ENCODE measurements at places on chromosomes 4 and X. TPM values are rescaled to one million over a fixed set of nuclear protein-coding genes. Genes with fewer than 3 reads are reported as not detected.

RBMX gene
- total RNA-seq, result 254 TPM

SLC34A2 gene
- total RNA-seq, result not detected

ATP2B3 gene
- total RNA-seq, result not detected

NEIL3 gene
- total RNA-seq, result 2.4 TPM

GRCh38 chr4:180449395-180449956, 1793.7 kb upstream of the TENM3 start:
- no peaks in the 10 kb centered on the region for H3K27me3 ChIP-seq
- H3K4me1 ChIP-seq, result no peaks in the 10 kb centered on the region
- no peak overlapping the region for H3K27ac ChIP-seq

- H3K27me3 ChIP-seq, result no peaks in the 10 kb centered on the region
- no peaks in the 10 kb centered on the region for H3K4me1 ChIP-seq
- no peak for DNase-seq
- H3K36me3 ChIP-seq, result no peaks in the 10 kb centered on the region
Measured at GRCh38 chrX:135453381-135453780, 31.6 kb downstream of the SMIM10L2A start.

DNA sequence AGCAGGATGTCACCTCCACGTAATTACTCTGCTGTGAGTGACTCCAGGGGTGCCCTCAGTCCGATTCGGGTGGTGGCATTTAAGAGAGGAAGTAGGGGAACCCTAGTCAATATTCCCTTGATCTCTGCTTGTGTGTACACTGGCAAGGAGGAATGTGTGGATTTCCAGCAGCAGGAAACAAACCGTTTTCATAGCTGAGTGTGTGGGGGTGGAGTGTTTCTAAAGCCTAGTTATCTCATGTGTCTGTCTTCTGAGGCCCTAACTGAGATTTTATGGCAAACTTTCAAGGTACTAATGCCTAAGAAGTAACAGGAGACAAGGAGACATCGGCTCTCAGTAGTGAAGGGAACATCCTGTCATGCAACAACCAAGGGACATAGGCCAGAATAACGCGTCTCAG, 6.6 kb upstream of the CLDN24 start:
- no peak for DNase-seq
- H3K4me1 ChIP-seq, result peaks cover 1% of the 10 kb centered on the region
- H3K36me3 ChIP-seq, result no peaks in the 10 kb centered on the region
- H3K27ac ChIP-seq, result no peak overlapping the region

GRCh38 chrX:110181459-110182137, 136.3 kb downstream of the AMMECR1 start:
- DNase-seq, result no peak
- no peak overlapping the region for H3K4me3 ChIP-seq
- H3K36me3 ChIP-seq, result no peaks in the 10 kb centered on the region
- H3K4me1 ChIP-seq, result peaks cover 33% of the 10 kb centered on the region

- no peaks in the 10 kb centered on the region for H3K36me3 ChIP-seq
- no peaks in the 10 kb centered on the region for H3K27me3 ChIP-seq
- H3K4me1 ChIP-seq, result peaks cover 19% of the 10 kb centered on the region
- no peak for DNase-seq
Measured at GRCh38 chr4:170106900-170107299, 17.1 kb upstream of the AADAT start.

- no peaks in the 10 kb centered on the region for H3K36me3 ChIP-seq
- no peak overlapping the region for H3K27ac ChIP-seq
- H3K4me1 ChIP-seq, result no peaks in the 10 kb centered on the region
- DNase-seq, result peak; percentile 15
Measured at GRCh38 chrX:40806513-40807220, 71.3 kb upstream of the MED14 start.

DNA sequence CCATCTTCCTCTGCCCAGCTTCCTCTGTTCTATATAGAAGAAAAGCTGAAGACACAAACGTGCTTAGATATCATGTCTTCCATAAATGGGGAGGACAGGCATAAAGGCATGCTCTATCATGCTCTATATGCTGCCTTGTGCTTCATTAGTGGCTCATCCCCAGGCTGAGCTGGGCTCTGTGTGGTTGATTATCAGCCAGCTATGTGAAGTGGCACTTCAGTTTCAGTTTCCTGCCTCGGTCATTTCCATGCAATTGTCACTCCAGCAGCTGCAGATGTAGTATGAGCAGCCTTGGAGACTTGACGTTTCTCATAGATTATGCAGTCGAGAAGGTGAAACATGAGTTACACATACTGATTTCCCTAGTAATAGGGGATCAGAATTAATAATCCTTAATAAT, 106.2 kb downstream of the SYTL5 start:
- no peak for DNase-seq
- H3K4me1 ChIP-seq, result no peaks in the 10 kb centered on the region
- H3K4me3 ChIP-seq, result no peak overlapping the region
- no peak overlapping the region for H3K27ac ChIP-seq
- H3K36me3 ChIP-seq, result no peaks in the 10 kb centered on the region

GRCh38 chr4:124631760-124632159, 80.8 kb downstream of the ANKRD50 start:
- H3K27ac ChIP-seq, result peak overlapping the region; percentile 12
- H3K36me3 ChIP-seq, result no peaks in the 10 kb centered on the region
- peaks cover 12% of the 10 kb centered on the region for H3K4me1 ChIP-seq
- H3K4me3 ChIP-seq, result no peak overlapping the region

DNA sequence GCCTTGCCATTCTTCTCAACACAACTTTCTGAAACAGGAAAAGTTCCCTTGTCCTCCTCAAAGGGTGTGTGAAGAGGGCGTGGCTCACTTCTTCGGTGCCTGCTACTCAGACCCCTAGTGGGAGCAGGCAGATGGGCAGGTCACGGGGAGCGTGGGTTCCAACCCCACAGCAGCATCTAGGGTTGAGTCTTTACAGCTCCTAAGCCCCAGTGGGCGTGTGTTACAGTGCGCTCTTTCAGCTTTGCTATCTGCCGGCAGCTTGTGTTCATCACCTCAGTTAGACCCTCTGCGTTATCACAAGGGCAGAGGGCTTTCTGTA, 57.5 kb upstream of the KLF3 start:
- no peaks in the 10 kb centered on the region for H3K4me1 ChIP-seq
- no peak for DNase-seq
- H3K4me3 ChIP-seq, result no peak overlapping the region
- H3K36me3 ChIP-seq, result no peaks in the 10 kb centered on the region
- no peak overlapping the region for H3K27ac ChIP-seq
- H3K27me3 ChIP-seq, result no peaks in the 10 kb centered on the region

- peak overlapping the region; percentile 70 for H3K27ac ChIP-seq
- no peaks in the 10 kb centered on the region for H3K27me3 ChIP-seq
- peaks cover 19% of the 10 kb centered on the region for H3K4me1 ChIP-seq
- H3K4me3 ChIP-seq, result peak overlapping the region; percentile 54
- peak; percentile 49 for DNase-seq
Measured at GRCh38 chrX:13473442-13474163, 95.8 kb upstream of the EGFL6 start.

GRCh38 chr4:72631296-72631695, 62.3 kb upstream of the ADAMTS3 start:
- peak; percentile 84 for DNase-seq
- no peak overlapping the region for H3K4me3 ChIP-seq
- H3K27ac ChIP-seq, result no peak overlapping the region
- H3K4me1 ChIP-seq, result 0 out of 2 replicates have a peak, but pooled peaks cover 5% of the 10 kb centered on the region
- H3K27me3 ChIP-seq, result peaks cover 59% of the 10 kb centered on the region

DNA sequence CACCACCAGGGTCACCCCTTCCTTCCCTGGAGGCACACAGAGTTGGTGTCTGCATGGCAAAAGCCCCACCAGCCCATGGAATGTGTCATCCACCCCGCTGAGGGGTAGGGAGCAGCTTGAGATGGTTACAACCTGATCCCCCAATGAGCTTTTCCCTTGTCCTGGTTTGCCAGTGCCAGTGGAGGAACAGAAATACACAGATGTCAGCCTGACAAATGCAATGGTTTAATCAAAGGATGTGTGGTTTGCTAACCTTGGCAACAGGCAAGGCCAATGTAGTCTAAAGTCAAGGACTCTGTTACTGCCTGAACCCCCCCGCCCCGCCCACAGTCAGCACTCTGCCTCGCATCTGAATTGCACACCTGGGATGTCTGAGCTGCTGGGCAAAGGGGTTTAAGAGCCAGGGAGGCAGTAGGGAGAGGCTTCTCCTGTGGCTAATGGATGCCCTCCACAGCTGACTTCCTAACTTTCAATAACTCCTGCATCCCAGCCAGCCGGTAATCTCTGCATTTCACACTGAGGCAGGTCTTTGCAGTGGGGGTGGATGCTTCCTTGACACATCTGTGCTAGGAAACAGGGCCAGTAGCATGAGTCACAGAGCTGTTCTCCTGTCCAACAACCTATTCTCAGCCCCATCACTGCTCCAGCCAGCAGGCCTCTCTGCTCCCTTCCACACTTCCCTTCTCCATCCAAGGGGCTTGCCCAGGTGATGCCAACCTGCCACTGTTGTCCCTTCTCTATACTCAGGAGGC, 137.5 kb downstream of the AMMECR1 start:
- peak overlapping the region; percentile 92 for H3K27ac ChIP-seq
- no peaks in the 10 kb centered on the region for H3K27me3 ChIP-seq
- no peak overlapping the region for H3K4me3 ChIP-seq
- peaks cover 33% of the 10 kb centered on the region for H3K4me1 ChIP-seq
- DNase-seq, result peak; percentile 84

- H3K36me3 ChIP-seq, result no peaks in the 10 kb centered on the region
- H3K27me3 ChIP-seq, result peaks cover 11% of the 10 kb centered on the region
- peak; percentile 23 for DNase-seq
- H3K4me3 ChIP-seq, result no peak overlapping the region
- no peak overlapping the region for H3K27ac ChIP-seq
Measured at GRCh38 chr4:84389406-84389805, 109.7 kb downstream of the NKX6-1 start.

DNA sequence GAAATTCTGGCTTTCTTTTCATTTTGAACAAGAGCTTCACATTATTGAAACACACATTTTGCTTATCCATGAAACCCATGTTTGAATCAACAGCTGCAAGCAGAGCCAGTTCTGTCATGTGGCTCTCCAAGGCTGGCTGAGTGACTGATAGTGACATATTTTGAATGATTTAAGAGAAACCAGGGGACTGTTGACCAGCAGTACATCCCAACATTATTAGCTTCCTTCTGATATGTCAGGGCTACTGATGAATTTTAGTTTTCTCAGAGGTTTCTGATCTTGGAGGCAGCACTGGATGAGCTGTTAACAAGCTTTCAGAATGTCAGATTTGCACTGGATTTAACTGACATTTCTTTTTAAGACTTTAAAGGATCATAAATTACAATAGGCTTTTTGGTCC, 74.6 kb upstream of the GRXCR1 start:
- DNase-seq, result no peak
- H3K27ac ChIP-seq, result no peak overlapping the region
- H3K27me3 ChIP-seq, result no peaks in the 10 kb centered on the region

DNA sequence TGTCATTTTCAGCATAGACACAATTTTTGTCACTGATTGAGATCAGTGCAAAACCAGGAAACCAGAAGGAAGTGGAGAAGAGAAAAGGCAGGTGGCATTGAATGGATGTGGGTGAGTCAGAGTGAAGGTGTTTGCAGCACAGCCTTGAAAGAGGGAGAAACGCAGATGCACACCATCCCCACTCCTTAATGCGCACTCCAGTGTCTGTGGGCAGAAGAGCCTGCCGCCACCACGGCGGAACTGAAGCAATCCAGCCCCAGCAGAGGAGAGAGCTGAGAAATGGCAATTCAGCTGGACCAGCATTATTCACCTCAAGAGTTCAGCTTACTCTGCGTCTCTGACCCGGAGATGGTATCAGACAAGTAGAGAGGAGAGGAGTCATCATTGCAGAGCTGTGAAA, 393.1 kb upstream of the FRG1 start:
- H3K4me1 ChIP-seq, result no peaks in the 10 kb centered on the region
- H3K36me3 ChIP-seq, result no peaks in the 10 kb centered on the region
- no peak for DNase-seq
- no peak overlapping the region for H3K27ac ChIP-seq
- no peak overlapping the region for H3K4me3 ChIP-seq

DNA sequence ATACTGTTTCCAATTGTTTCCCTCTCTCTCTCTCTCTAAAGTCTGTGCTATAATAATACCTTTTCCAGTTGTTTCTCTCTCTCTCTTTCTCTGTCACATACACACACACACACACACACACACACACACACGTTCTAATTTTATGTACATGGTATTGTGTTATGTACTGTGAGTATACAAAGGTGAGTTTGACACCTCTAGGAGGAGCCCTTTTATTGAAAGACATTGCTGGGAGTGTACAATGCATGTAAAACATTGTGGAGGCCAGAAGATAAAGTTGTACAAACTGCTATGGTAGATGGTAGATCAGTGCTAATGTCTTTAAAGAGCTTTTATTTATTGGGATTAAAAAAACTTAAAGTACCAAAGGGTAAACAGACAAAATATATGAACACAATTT, 53.6 kb downstream of the BLTP1 start:
- H3K27me3 ChIP-seq, result no peaks in the 10 kb centered on the region
- H3K27ac ChIP-seq, result no peak overlapping the region
- no peak overlapping the region for H3K4me3 ChIP-seq
- peaks cover 28% of the 10 kb centered on the region for H3K36me3 ChIP-seq
- H3K4me1 ChIP-seq, result no peaks in the 10 kb centered on the region
- DNase-seq, result no peak

DNA sequence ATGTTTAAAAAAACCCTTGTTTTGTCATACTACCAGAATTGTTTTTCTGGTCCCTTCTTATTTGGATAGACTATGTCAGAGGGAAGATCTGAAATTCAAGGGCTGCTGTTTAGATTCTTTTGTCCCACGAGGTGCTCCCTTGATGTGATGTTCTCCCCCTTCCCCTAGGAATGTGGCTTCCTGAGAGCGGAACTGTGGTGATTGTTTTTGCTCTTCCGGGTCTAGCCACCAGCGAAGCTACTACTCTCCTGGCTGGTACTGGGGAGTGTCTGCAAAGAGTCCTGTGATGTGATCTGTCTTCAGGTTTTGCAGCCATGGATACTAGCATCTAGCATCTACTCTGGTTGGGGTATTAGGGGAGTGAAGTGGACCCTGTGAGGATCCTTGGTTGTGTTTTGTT, 271.1 kb downstream of the DCAF12L2 start:
- no peak for DNase-seq
- no peak overlapping the region for H3K27ac ChIP-seq
- no peaks in the 10 kb centered on the region for H3K36me3 ChIP-seq
- H3K27me3 ChIP-seq, result no peaks in the 10 kb centered on the region
- H3K4me3 ChIP-seq, result no peak overlapping the region
- H3K4me1 ChIP-seq, result no peaks in the 10 kb centered on the region

DNA sequence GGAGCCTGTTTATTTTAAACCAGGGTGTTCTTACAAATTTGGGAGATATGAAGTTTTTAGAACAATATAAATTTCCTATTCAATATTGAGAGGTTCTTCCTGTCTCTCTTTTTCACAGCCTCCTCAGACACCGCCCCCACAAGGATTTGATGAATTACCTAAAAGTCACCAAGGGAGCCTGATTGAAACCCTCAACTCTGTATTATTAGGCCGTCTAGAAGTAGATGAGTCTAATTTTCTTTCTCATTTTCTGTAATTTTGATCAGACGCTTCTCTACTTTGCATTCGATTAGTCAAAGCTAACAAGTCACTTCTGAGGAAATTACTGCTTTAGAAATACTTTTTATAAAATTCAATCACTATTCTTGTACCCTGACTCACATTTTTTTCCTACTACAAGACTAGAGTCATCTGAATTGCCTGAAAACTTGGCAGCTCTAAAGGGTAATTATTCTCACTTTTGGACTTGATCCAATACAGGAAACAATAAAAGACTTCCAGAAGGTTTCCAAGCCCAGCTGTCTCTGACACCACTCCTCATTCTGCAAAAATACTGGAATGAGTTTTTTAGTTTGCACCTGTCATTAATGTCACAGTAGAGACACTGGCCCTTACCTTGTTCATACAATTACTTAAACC, 111.2 kb downstream of the ELOVL6 start:
- no peaks in the 10 kb centered on the region for H3K36me3 ChIP-seq
- peak overlapping the region; percentile 31 for H3K4me3 ChIP-seq
- peak overlapping the region; percentile 48 for H3K27ac ChIP-seq
- no peaks in the 10 kb centered on the region for H3K27me3 ChIP-seq

Measured in GM23248 (cell line).